ENCODE measurements at places on chromosomes 6 and 20. TPM values are rescaled to one million over a fixed set of nuclear protein-coding genes. Genes with fewer than 3 reads are reported as not detected.

The FRS3 gene
- 5.4 TPM for total RNA-seq

The ACSS1 gene
- 14.8 TPM for total RNA-seq

The CRISP2 gene
- not detected for total RNA-seq

GRCh38 chr6:83365931-83366330, 64.9 kb downstream of the ME1 start:
- no peaks in the 10 kb centered on the region for H3K27me3 ChIP-seq
- H3K36me3 ChIP-seq, result no peaks in the 10 kb centered on the region
- no peak overlapping the region for H3K4me3 ChIP-seq
- H3K27ac ChIP-seq, result no peak overlapping the region

DNA sequence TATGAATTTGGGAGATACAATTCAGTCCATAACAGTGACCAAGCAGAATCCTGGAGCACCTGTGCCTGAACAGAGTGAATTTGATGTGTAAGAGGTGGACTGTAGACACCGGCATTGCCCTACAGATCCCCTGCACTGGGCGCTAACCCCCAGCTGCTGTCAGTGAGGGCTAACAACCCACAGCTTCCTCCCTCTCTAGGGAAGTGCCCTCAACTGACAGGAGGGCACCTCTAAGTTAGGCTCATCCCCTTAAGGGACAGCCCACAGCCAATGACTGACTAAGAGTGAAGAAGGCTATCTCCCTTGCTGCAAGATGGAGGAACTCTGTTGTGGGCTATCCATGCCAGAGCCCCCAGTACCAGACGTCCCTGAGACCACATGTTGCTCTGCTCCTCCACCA, 15.3 kb upstream of the BPIFB1 start:
- no peaks in the 10 kb centered on the region for H3K36me3 ChIP-seq
- DNase-seq, result peak; percentile 5
- H3K4me1 ChIP-seq, result no peaks in the 10 kb centered on the region
- H3K27me3 ChIP-seq, result no peaks in the 10 kb centered on the region
- H3K4me3 ChIP-seq, result no peak overlapping the region

DNA sequence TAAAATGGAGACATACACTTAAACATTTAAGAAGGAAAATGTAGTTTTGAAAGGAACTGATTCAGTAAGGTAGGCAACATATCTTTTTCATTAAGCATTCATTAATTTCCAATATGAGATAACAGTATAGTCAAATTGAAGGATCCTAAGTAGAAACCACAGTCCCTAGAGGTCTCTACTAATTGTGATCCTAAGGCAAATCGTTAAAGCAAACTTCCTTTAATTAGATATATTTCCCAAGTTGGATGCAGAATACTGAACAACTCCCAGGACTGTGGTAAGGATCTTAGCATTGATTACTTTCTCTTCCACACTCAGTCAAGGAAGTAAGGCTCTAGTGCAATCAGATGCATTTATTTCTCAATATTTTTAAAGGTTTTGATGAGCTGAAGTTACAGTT, 604.1 kb upstream of the GJE1 start:
- H3K36me3 ChIP-seq, result no peaks in the 10 kb centered on the region
- no peaks in the 10 kb centered on the region for H3K27me3 ChIP-seq
- no peak overlapping the region for H3K4me3 ChIP-seq
- H3K27ac ChIP-seq, result no peak overlapping the region
- H3K4me1 ChIP-seq, result peaks cover 2% of the 10 kb centered on the region
- DNase-seq, result no peak

DNA sequence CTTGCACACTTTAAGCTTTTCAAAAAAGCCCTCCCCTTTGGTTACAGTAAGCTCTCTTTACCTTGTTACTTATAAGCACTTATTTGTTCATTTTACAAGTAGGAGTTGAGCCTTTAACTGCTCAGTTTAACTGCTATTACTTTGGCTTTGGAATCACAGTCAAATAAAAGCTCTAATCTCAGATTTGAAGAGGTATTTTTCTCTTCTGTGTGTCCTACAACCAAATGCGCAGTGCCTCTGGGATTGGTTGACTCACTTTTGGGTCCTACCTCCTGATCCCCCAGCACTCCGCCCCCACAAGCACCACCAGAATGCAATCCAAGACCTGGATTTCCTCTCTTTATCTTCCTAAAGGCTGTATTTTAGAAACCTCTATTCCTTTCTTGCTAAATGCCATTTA, 2.5 kb downstream of the NCOA7 start:
- H3K36me3 ChIP-seq, result no peaks in the 10 kb centered on the region
- peaks cover 3% of the 10 kb centered on the region for H3K4me1 ChIP-seq
- no peak overlapping the region for H3K27ac ChIP-seq
- H3K4me3 ChIP-seq, result no peak overlapping the region

All from aorta (tissue), 5 donors.